ENCODE measurements at places on chromosomes 5 and 9.

GRCh38 chr9:101951598-101951997 lies 213.2 kb upstream of the GRIN3A start:
- no peak for DNase-seq

- no peak for DNase-seq
Measured at GRCh38 chr5:54301849-54302248, 8.5 kb downstream of the ARL15 start.

GRCh38 chr9:137685741-137686420 lies 67.1 kb downstream of the EHMT1 start:
- no peak for DNase-seq

DNA sequence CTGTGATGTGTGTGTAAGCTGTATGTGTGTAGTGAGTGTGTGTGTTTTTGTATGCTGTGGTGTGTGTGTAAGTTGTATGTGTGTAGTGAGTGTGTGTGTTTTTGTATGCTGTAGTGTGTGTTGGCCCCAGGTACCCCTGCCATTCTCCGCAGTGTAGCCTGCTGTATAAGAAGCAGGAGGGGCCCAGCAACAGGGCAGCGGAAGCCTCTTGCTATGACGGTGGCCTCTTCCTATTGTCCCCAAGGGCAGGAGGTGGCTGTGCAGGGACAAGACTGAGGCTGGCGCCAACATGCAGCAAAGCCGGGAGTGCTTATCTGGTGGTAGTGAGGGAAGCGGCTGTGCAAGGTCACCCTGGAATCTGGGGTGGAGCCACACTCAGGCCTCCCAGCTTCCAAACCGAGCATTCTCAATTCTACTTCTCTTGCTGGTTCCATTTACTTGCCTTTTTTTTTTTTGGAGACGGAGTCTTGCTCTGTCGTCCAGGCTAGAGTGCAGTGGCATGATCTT lies 5.1 kb downstream of the SPAAR start:
- no peak for DNase-seq

DNA sequence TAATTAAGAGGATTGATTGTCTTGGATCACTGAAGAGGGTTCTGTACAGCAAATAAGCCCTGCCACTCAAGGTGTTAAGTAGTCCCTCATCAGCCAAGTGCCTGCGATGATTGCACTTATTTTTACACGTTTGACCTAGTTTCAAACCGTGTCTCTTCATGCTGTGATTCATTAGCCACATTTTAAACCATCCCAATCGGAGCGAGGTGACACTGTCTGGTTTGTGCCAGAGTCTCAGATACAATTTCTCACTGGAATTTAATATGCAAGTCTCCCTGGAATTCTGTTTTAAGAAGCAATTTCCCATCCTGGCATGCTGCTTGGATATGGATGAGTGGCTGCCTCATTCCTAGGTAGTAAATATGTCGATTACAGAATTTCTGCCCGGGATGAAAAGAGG lies 1.6 kb downstream of the INSYN2B start:
- DNase-seq: no peak

DNA sequence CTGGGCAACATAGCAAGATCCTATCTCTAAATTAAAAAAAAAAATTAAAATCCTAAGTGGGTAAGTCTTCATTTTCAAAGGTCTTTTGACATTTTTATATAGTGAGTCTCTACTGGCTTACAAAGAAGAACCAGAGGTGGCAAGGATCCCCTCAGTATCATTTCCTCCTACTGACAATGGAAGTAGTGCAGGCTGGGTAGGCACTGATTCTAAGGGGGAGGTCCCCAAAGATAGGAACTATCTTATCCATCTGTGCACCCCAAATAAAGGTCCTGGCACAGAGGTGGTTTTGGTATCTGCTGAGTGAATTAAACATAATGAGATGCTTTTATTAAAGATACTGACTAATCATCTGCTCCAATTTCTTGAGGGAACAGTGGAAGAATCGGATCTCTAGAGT lies 4.2 kb downstream of the FAM193B start:
- no peak for DNase-seq

GRCh38 chr9:90878562-90878961 lies 76.9 kb downstream of the SYK start:
- DNase-seq: no peak

DNA sequence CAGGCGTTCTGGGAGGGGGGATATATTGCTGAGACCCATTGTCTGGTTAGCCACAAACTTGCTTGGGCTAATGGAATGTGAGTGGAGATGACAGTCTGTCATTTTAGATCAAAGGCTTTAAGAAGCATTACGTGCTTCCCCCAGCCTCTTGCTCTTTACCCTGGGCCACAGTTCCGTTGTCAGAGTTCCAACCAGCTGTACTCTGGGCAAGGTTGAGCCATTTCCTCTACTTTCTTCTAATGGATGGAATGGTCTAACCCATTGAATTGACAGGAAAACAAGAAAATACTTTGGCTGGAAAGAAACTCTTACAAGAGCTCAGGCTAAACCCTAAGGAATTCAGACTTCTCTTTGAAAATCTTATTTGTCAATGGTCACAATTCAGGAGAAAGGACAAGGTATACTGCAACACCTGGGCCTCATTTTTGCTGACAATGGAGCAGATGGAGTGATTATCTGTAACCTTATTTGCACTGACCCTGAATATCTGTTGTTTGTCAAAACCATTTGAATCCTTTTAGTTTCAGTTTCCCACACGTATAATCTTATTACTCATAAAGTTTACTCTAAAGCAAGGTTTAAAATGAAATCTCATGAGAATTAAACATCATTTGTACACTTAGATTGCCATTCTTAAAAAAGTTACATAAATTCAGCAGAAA lies 231.4 kb downstream of the PDE4D start:
- DNase-seq: no peak

DNA sequence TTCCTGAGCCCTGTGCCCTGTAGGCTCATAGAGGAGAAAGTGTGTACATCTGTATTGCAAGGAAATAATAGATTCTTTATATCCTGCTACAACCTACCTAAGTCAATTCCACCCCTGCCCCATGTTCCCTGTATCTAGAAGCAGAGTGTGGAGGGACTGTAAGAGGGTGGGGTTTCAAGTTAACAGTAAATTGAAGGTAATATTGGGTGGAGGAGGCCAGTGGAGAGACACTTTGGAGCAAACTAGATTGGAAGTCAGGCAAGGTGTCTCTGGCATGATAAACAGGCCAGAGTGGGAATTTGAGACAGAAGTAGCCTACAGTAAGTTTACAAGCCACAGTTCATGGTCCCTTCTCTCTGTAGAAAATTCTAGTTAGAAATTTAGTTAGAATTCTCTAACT lies 2.3 kb upstream of the HEMGN start:
- DNase-seq: no peak

- no peak for DNase-seq
Measured at GRCh38 chr9:90180381-90180780, 462.2 kb downstream of the DIRAS2 start.

DNA sequence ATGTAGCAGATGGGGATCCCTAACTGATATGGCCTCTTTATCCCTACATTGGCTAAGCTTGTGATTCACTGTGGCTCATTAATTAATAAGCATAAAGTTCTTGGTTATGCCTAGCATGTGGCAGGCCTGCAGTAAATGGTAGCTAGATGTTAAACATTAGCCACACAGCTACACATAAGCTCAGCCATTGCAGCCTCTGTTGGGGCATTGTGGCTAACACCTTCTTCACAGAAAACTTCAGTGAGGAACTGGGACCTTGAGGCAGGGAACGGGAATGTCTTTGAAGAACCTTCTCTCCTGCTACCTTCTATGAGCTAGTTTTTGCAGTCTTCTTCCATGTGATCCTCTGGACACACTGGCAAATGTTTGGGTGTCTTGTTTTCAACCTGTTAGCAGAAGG lies 338.2 kb downstream of the NTRK2 start:
- DNase-seq: no peak

DNA sequence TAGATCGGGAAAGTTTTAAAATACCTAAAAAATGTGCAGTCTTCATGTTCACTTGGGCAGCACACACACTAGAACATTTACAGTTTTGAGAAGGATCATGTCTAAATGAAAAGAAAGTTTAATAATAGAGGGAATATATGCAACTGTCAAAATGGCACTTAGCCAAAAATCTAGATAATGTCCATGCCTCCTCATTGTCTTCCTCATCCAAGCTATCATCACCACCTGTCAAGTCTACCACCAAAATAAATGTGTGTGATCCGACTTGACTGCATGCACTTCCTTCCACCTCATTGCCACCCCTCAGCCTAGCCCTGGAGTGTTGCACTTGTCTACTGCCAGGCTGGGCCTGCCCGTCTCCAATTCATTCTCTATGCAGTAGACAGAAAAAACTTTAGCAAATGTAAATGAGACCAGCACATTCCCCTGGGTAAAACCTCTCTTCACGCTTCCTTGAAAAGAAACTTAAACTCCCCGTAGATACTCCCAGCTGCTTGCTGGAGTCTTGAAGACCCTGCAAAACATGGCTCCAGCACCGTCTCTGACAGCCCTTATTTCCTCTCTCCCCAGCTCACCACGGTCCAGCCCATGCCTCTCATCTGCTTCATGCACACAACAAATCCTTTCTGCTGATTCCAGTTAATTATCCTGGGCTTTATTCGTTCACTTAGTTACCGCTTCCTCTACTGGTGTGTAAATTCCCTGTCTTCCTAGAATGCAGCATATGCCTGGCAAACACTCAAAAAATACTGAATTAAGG lies 66.9 kb downstream of the FANCC start:
- no peak for DNase-seq

- no peak for DNase-seq
Measured at GRCh38 chr5:3592298-3592697, 3.3 kb upstream of the IRX1 start.

DNA sequence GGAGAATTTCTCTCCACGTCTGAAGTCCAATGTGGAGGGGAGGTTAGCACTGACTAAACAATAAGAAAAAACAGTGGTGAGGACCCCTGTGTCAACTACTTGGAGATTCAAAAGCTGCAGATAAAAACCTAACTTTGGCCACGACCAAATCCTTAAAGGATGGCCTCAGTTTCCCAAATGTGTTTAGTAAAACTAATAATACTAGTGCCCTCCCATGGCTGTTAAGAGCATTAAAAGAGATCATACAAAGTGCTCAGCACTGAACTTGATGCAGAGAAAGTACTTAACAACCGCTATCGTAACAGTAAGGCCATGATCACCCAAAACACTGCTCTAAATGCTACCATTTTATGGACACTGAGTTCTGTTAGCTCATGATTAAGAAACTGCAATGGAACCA lies 288.4 kb downstream of the EBF1 start:
- no peak for DNase-seq

DNA sequence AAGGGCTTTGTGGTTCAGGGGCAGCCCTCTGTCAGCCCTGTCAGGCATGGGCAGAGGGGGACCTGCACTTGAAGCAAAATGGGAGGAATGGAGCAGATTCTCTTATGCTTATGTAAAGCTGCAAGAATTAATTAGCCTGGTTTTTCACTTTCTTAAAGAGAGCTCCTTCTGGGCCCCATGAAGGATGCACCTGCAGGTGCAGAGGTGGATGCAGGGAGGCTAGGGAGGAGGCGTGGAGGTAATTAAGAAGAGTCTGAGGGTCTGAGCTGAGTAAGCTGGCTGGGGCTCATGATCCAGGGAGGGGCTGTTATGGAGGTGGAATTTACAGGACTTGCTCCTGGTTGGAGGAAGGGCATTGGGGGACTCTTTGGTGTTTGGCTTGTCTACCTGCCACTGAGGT lies 22.0 kb downstream of the NSG2 start:
- DNase-seq: no peak

GRCh38 chr9:131960851-131961495 lies 118.7 kb downstream of the MED27 start:
- no peak for DNase-seq

DNA sequence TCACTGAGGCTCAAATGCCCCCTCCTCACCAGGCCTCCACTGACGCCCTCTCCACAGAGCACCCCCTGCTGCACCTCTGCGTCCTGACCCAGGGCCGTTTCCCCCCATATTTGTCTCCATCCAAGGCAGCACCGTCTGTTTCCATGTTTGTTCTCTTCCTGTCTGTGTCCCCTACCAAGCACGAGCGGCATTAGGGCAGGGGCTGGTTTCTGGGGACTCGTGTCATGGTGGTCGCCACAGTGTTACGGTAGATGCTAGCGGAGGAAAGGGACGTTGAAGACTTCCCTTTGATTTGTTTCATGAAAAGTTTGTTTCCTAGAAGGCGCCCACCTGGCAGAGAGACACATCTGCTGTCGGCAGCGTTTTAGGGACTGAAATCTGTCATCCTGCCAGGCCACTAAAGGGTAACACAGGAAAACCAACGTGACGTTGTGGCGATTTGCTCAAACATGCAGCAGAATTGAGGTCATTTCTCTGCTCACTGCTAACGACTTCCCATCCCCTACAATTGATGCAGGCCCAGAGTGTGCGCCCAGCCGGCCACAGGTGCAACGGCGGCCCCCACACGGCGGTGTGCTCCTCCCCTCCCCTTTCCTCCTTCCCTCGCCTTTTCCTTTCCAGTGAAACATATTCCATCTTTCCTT lies 79.3 kb upstream of the IRX4 start:
- no peak for DNase-seq

DNA sequence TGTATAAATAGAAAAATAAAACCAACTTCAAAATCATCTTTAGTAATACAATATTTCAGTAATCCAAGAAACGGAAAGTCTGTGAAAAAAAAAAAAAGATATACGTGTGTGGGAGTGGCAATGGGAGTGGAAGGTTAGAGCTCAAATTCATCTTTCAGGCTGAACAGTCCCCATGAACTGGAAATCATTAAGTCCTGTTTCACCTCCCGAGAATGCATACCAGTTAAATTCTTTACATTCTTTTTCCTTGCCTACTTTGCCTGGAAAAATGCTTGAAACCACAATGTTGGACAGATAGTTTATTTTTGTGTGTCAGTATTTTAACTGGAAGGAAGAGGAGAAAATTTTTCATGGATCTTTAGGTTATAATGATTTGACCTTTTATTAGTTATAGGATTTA lies 166.8 kb downstream of the MUSK start:
- DNase-seq: no peak

GRCh38 chr5:157222506-157223230 lies 42.0 kb downstream of the ITK start:
- DNase-seq: no peak

DNA sequence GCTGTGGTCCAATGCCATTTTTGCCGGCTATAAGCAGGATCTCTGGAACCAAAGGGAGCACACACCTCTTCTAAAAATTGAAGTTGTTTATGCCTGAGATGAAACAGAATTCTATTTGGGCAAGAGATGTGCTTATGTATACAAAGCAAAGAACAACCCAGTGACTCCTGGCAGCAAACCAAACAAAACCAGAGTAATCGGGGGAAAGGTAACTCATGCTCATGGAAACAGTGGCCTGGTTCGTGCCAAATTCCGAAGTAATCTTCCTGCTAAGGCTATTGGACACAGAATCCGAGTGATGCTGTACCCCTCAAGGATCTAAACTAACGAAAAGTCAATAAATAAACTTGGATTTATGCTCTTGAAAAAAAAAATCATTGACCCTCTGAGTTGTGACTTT lies 178.7 kb downstream of the CEMIP2 start:
- no peak for DNase-seq

DNA sequence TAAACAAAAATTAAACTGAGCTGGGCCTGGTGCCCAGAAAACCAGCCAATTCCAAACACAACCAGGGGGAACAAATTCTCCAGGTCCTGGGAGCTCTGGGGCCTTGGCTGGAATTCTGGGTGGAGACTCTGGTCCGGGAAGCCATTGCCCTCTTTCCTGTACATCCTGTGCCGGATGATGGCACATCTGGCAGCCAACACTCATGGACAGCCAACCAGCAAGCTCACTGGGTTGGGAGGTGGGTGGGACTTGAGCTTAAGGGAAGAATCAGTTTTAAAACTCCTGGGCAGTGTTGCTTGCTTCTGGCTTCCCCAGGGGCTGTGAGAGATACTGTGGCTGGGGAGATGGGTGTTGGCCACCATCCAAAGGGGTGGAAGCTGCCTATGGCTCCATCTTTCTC lies 56.1 kb downstream of the PCDH1 start:
- DNase-seq: no peak

Measured in stimulated activated CD8-positive, alpha-beta memory T cell treated with anti-CD3 and anti-CD28 coated beads, Interleukin-4, amount 100 ng/mL, for 1 hour (primary cell).